ENCODE measurements at places on chromosomes 6 and 20.

- DNase-seq = no peak
These were observed 252.9 kb downstream of the TPBG start for GRCh38 chr6:82616386-82617028.

DNA sequence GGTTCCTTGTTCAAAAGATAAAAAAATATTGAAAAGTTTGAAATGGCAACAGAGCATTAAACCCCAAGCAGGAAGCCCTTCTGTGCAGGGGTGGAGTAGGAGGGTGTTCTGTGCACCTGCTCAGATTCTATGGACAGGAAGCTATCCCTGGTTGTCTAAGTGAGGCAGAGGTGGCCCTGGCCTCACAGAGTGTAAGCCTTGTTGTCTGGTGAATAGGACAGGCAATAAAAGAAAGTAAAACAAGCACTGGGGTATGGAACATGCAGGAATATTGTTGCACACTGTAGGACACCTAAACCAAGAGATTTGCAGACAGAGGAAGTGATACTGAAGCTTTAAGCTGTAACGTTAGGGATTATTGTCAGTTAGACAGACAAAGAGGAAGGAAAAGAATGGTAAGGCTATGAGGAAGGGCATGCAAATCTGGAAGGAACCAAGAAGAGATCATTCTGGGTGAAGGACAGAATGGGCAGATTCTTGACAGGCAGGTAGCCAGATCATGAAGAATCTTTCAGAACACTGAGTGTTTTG is 66.8 kb downstream of the TBC1D7 start:
- no peak for DNase-seq

DNA sequence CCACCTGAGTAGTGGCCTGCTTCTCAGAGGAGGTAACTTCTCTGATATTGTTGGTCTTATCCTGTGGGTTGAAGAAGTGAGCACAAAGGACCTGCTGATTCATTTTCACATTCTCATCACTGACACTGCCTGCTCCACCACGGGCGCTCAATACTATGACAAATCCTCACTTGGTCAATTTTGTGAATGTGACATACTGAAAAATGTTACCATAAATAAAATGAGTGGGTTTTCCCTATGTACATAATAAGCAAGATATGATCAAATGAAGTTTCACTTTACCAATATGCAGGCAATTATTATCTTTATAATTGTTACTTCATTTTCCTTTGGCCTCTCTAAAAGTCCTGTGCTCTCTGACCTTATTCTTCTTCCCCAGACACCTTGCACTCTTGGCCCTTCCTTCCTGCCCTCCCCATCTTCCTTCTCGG is 71.5 kb upstream of the RIPOR2 start:
- DNase-seq = peak; percentile 45

DNA sequence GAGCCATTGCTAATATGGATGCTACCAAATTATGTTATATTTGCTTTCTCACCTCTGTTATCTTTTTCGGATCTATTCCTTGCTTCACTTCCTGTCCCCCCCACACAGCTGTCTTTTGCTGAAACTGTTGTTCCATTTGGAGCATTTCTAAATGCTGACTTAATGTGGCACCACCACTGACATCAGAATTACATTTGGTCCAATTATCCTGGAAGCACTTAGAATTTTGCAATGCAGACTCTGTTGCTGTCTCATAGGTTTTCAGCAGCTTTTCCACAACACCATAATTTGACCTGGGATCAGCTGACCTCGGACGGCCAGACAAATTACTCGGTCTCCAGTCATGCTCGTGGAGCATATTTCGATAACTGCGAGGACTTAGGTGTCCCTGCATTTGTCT is 12.8 kb downstream of the KIAA0408 start:
- DNase-seq = no peak

DNA sequence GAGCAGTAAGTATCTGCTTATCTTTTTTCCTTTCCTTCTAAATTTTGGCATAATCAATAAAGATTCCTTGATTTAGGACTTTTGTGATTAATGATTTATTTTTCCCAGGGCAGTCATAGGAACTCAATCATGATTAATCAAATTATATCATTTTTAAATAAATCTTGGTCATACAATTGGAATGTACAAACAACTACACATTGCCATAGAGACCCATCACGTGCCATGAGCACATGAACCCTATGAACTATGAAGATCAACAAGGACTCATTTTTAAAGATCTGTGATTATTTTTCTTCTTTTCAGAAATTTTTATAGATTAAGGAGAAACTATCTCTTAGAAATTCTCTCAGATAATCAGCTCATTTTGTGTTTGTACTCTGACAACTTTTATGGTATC is 622.4 kb downstream of the BCKDHB start:
- no peak for DNase-seq

GRCh38 chr6:13795041-13795750 is 19.2 kb downstream of the MCUR1 start:
- DNase-seq = peak; percentile 88

- DNase-seq = no peak
These were observed 50.4 kb downstream of the MTHFD1L start for GRCh38 chr6:150915880-150916265.

GRCh38 chr20:4533368-4534133 is 188.2 kb upstream of the PRND start:
- no peak for DNase-seq

- DNase-seq = no peak
These were observed 5.6 kb upstream of the CEP85L start for GRCh38 chr6:118656847-118657451.

GRCh38 chr6:164396071-164397047 is 913.0 kb downstream of the C6orf118 start:
- DNase-seq = no peak

DNA sequence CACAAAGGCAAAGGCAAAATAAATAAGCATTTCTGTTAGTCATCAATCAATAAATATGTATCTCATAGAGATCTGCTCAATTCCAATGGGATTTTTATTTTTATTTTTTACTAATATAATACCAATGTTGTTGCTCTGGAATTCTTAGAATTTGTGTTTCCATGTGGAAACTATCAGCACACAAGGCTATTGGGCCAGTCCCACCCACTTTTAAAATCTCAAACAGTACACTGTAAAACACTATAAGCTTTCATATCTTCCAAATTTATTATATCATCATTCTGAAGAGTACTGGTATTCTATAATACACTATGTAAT is 563.8 kb upstream of the MARCKS start:
- no peak for DNase-seq

GRCh38 chr6:85669735-85670194 is 27.1 kb upstream of the SYNCRIP start:
- DNase-seq = peak; percentile 34

GRCh38 chr6:30743099-30744053 is 889 bp upstream of the FLOT1 start:
- DNase-seq = peak; percentile 42

DNA sequence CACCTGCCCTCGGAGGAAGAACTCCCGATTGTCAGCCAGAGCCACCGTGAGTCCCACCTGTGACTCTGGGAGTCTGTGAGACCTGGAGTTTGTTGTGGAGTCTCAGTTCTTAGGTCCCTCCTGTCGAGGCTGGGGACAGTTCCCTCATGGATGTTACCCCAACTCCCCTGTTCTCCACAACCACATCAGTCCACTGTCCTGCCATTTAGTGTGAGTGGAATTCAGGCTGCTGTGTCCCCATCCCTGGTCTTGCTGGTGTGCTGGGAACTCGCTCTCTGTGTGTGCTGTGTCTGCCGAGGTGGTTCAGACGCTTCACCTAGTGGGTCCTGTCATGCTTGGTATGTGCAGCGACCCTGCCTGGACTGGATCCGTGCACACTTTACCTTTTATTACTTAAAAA is 163.2 kb downstream of the DTNBP1 start:
- DNase-seq = no peak

DNA sequence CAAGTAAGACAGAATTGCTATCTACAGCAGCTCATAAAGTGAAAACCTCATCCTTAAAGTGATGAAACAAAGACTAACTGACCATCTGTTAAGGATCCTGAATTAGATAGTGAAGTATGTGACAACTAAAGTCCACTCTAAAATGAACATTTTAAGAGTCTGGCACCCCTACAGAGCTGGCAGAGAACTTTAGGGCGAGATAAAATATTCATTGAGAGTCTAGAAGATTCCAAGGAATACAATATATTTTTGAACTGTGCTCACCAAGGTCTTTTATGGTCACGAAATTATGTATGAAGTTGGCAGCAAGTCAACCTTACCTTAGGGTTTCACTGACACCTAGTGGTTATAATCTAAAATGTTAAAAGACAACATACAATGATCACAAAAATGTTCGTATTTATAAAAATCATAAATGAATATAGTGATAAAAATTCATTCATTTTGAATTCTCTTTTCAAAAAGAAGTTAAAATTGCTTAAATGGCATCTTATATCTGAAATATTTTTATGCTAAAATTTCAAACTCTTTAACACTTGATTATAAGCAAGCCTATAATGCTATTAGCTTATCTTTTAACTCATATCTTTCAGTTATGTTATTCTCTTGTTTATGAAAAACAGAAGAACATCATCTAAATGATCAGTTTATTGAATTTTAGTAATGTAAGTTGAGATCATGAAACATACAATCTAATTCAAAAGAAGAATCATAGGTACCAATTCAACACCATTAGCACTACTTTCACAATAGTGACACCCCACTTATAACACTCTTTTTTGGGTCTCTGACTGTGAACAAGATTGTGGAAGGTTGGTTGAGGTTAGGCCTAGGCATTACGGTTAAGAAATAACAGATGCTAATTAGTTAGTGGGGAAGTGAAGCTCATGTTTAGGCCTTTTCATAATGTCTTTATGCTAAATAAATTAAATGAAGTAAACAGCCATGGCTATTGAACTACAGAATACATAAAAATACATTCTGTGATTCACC is 27.5 kb downstream of the RSPH3 start:
- DNase-seq = no peak

DNA sequence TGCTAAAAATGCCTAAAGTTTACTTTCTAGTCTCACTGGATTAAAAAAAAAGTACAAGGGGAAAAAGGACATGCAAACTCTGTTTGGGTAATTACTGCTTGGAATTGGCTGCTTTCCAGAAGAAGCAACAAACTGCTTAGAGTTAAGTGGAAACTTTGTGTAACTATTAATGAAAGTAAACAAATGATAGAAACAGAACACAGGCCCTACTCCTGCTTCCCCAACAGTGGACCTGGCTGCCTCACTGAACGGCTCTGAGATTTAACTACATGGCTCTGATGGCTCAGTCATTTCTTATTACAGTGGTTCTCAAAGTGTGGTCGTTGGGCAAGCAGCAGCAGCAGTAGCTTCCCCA is 108.5 kb downstream of the MAN1A1 start:
- no peak for DNase-seq

DNA sequence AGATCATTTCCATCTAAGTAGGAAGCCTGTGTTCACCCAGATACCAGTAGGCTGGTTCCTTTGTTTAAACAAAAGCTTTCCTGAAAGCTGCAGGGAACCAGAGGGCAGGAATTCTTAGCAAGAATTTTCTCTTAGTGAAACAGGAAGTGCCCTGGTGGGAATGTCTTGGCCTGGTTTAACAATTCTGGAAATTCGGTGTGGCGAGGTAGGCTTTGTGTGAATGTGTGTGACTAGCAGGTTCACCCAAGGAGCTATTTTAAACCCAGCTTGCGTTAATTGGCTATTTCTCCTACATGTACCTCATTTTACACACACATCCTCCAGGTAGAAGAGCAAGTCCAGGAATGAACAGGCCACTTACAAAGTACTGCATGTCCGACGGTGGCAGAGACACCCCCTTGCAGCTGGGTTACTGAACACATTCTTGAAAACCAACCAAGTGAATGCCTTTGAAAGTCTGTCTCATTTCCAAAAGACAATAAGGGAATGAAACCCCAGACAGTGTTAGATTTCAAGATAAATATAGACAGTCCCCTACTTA is 64.6 kb downstream of the GFOD1 start:
- DNase-seq = no peak

DNA sequence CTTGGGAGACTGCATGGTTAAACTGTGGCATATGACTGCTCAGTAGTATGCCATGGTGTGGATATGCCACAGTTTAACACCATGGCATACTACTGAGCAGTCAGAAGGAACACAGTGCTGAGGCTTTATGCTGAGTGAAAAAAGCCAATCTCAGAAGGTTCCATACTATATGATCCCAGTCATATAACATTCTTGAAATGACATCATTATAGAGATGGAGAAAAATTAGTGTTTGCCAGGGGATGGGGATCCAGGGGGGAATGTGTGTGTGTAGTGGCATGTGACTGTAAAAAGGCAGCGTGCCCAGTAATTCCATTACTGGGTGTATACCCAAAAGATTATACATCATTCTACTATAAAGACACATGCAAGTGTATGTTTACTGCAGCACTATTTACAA is 85.8 kb downstream of the FOXF2 start:
- no peak for DNase-seq

GRCh38 chr20:3753098-3753497 is 14.5 kb downstream of the ADISSP start:
- DNase-seq = peak; percentile 69

DNA sequence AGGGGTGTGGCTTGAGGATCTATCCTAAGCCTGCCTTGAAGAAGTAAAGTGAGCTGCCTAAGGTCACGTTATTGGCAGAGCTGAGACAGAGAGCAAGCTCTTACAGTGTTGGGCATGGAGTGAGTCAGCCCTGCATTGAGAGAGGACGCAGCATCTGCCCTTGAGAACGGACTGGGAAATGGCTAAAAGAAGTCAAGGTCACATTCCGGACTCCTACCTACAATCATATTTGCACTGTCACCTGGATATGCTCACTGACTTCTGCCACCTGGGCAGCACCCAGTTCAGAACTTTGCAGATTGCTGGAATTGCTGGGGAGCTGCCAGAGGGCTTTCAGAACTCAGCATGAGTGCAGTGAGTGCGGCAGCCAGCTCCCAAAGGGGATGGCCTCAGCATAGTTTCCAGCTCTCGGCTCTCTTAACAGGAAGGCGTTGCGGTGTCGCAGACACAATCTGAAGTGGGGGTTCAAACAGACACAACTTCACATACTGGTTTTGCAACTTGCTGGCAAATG is 199.3 kb upstream of the SGK1 start:
- DNase-seq = no peak

DNA sequence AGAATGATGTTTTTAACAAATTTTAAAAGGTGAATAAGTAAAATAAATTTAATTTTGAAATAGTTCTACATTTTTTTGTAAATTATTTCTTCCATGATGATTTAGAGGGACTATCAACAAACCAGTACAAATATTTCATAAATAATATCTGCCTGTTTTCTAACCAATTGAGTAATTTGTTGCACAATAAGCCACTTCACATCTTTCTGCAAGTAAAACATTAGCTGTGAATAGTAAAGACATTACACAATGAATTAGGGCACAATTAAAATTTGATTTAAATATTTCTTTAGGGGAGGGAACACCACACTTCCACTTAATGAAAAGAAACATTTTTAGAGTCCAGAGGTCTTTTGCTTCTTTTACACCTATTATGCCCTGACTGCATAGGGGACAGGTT is 118.4 kb upstream of the PTPRK start:
- no peak for DNase-seq

- no peak for DNase-seq
These were observed 50.0 kb upstream of the RNGTT start for GRCh38 chr6:89013438-89013837.

- no peak for DNase-seq
These were observed 227.8 kb downstream of the TMEM242 start for GRCh38 chr6:157095569-157095968.

- no peak for DNase-seq
These were observed 4.8 kb downstream of the TRIM10 start for GRCh38 chr6:30156262-30156599.

GRCh38 chr20:5863040-5863833 is 87.1 kb downstream of the TRMT6 start:
- no peak for DNase-seq

Data from activated naive CD8-positive, alpha-beta T cell treated with anti-CD3 and anti-CD28 coated beads, Interleukin-2, amount 50 U/mL, for 24 hours (primary cell).